A549 treated with GW870086 at 1 μM for 4 hours (cell line): ENCODE measurements at places on chromosomes 7 and 10. TPM values are rescaled to one million over a fixed set of nuclear protein-coding genes. Genes with fewer than 3 reads are reported as not detected.

ETV1 gene
- total RNA-seq = 1.8 to 3.4 TPM (median 2.3 TPM) in 5 replicates

TRIM74 gene
- 0.15 to 0.30 TPM (median 0.24 TPM) in 4 of 5 replicates, not detected in the other for total RNA-seq

MYOF gene
- total RNA-seq = 183 to 250 TPM (median 227 TPM) in 5 replicates

CHRM2 gene
- not detected in 5 replicates for total RNA-seq

ZNF736 gene
- 0.02 to 0.23 TPM in 2 of 5 replicates, not detected in the others for total RNA-seq

GPR15LG gene
- not detected in 5 replicates for total RNA-seq

CPA2 gene
- total RNA-seq = 0.10 TPM in 1 of 5 replicates, not detected in the others

PHYHIPL gene
- total RNA-seq = 0.27 to 0.80 TPM (median 0.34 TPM) in 5 replicates

SEMA3E gene
- total RNA-seq = 1.9 to 2.6 TPM (median 2.0 TPM) in 5 replicates

SPDYE2B gene
- total RNA-seq = not detected in 5 replicates

CDK14 gene
- total RNA-seq = 0.09 to 0.23 TPM (median 0.19 TPM) in 5 replicates

CADPS2 gene
- 0.07 to 0.09 TPM (median 0.09 TPM) in 4 of 5 replicates, not detected in the other for total RNA-seq

ASL gene
- total RNA-seq = 20.4 to 24.1 TPM (median 21.7 TPM) in 5 replicates

RARRES2 gene
- not detected in 5 replicates for total RNA-seq

ENO4 gene
- total RNA-seq = 0.13 to 0.54 TPM (median 0.18 TPM) in 4 of 5 replicates, not detected in the other

AKR1C2 gene
- 3,394 to 3,918 TPM (median 3,696 TPM) in 5 replicates for total RNA-seq

PRKAR2B gene
- total RNA-seq = 2.4 to 3.4 TPM (median 2.8 TPM) in 5 replicates

OGDHL gene
- total RNA-seq = 0.13 to 0.49 TPM (median 0.21 TPM) in 5 replicates

ICA1 gene
- 0.74 to 1.4 TPM (median 1.1 TPM) in 5 replicates for total RNA-seq

ACBD7 gene
- 0.85 to 1.3 TPM (median 1.1 TPM) in 5 replicates for total RNA-seq

HABP2 gene
- total RNA-seq = 0.07 to 0.17 TPM (median 0.14 TPM) in 5 replicates

HOXA9 gene
- 0.49 to 0.99 TPM (median 0.70 TPM) in 5 replicates for total RNA-seq

NPC1L1 gene
- total RNA-seq = 0.03 to 0.11 TPM (median 0.06 TPM) in 5 replicates
